ENCODE measurements at places on chromosomes 7 and 10.

DNA sequence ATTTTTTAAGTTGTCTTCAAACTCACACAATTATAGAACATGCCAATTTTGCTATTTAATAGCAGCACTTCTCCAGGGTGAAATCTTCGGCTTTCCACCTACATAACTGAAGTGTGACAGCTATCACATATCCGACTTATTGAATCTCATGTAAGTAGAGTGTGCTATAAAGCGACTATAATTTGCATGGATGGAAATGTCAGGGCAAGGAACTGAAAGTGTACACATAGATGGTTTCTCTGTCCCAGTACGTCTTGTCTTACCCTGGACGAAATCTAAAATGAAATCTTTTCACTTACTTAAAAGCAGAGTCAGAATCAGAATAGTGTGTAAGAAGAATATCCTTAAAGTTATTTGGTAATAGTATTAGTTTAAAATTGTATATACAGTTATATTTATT lies 132.3 kb downstream of the THSD7A start:
- no peak for DNase-seq

DNA sequence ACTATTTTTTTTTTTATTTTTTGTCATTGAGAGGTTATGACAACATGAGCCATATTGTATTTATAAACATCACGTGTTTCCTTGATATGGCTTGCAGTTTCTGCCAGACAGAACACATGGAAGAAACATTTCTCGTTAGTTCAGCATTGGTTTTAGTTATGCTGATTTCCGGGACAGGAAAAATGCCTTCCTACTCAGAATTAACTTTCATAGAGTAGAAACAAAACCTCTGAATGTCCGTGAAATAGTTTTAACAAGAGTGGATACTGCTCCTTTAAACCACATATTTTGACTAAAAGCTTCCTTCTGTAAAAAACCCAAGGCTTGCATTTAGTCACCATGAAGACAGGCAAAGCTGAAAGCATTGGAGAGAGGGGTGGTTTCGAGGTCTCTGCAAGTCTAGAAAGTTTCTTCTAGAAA lies 240.4 kb downstream of the KIAA1217 start:
- DNase-seq: no peak

GRCh38 chr7:114439581-114439980 lies 25.0 kb downstream of the FOXP2 start:
- DNase-seq: no peak

GRCh38 chr7:51602376-51602775 lies 285.8 kb upstream of the COBL start:
- DNase-seq: no peak

- no peak for DNase-seq
Observed at GRCh38 chr7:158246272-158246959, 341.2 kb downstream of the PTPRN2 start.

GRCh38 chr10:78267598-78267997 lies 233.9 kb downstream of the RPS24 start:
- DNase-seq: no peak

DNA sequence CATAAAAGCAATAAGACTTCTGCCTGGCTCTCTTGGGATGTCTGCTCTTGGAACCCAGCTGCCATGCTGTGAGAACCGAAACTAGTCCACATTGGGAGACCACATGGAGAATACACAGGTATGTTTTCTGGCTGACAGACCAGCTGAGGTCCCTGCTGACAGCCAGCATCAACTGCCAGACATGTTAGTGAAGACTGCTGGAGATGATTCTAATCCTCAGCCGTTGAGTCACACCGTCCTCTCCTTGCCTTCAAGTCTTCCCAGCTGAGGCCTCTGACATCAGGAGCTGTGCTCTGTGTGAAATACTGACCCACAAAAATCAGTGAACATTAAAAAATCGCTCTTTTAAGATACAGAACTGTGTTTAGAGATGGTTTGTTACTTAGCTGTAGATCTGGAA lies 36.9 kb upstream of the AGR2 start:
- no peak for DNase-seq

GRCh38 chr10:126806498-126806897 lies 98.7 kb upstream of the DOCK1 start:
- DNase-seq: no peak

GRCh38 chr7:154640266-154640865 lies 362.6 kb downstream of the PAXIP1 start:
- no peak for DNase-seq

GRCh38 chr10:6755781-6756460 lies 175.8 kb upstream of the PRKCQ start:
- no peak for DNase-seq

- DNase-seq: no peak
Observed at GRCh38 chr7:87231711-87232110, 12.2 kb upstream of the TMEM243 start.

- no peak for DNase-seq
Observed at GRCh38 chr7:240146-240676, 47.8 kb downstream of the FAM20C start.

GRCh38 chr10:103557455-103557854 lies 64.0 kb downstream of the NEURL1 start:
- no peak for DNase-seq

GRCh38 chr10:75508239-75508813 lies 76.9 kb downstream of the LRMDA start:
- peak; percentile 28 for DNase-seq

DNA sequence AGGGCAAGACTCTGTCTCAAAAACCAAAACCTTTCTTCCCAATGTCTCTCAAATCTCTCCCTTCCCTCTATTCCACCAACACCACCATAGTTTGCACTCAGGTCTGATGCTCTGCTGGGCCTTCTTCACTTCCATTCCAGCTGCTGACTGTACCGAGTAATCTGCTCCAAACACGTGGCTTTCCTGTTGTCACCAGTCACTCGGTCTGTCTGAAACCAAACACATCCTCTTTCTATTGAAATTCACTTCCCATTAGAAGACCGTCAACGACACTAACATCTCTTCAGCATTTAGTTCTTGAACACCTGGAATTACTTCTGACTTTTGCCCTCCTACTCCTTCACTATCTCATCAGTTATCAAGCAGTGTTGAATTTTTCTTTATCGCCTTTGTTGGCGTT lies 4.7 kb upstream of the NRF1 start:
- DNase-seq: no peak

DNA sequence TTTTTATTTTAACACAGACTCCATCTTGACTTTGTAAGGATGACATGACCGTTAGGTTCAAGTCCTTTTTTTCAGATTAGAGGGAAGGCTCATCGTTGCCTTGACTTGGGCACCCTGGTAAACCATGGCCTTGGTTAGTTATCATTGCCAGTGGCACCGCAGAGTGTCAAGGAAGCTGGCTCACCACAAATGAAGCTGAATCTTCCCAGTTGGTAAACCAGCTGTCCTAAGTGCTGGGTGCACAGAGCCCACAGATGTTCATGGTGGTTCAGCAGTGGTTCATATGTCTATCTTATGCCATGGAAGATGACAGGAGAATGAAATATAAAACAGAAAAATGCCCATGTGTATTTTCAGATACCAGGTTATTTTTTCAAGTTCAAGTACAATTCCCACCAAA lies 273.6 kb downstream of the PLXDC2 start:
- no peak for DNase-seq

DNA sequence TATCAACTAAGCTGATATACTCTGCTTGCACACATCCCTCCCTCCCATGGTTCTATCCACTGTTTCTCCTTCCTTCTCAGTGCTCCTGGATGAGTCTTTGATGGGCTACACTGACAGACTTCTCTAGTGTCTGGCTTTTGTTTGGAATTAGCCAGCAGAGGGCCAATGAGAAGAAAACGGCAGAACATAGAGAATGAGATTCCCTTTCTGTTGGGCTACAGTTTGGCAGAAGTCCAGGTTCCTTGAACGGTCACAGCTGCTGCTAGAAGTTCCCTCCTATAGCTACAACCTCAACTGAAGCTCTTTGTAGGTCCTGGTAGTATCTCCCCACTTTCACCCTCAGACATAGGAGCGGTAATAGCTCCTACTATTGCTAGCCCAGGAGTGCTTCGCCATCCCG lies 251.1 kb upstream of the LRRN3 start:
- DNase-seq: peak; percentile 55

GRCh38 chr10:70750156-70750703 lies 34.9 kb downstream of the TBATA start:
- no peak for DNase-seq

- no peak for DNase-seq
Observed at GRCh38 chr10:125086691-125087090, 73.7 kb downstream of the CTBP2 start.

GRCh38 chr10:22599048-22599561 lies 115.3 kb downstream of the PIP4K2A start:
- DNase-seq: no peak

- no peak for DNase-seq
Observed at GRCh38 chr10:74598891-74599566, 227.4 kb upstream of the KAT6B start.

DNA sequence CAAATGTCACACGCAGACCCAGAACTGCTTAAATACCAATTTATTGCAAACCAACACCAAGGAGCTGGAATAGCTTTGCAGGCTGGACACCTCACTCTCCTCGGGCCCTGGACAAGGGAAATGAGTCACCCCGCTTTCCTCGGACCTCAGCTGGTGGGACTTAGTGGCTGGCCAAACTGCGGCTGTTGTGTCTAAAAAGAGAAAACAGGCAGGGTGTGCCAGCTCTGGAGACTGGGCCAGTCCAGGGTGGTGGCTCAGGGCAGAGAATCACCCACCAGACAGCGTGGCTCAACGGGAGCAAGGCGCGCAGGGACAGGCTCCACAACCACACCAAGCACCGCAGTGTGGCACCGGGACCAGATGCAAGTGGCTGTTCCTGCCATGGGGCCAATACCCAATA lies 58.2 kb upstream of the CAMK2B start:
- no peak for DNase-seq

GRCh38 chr7:24827589-24827988 lies 70.3 kb upstream of the GSDME start:
- no peak for DNase-seq

GRCh38 chr10:26488344-26488743 lies 50.2 kb downstream of the APBB1IP start:
- no peak for DNase-seq

Data from NCI-H1436 (cell line).